ENCODE measurements at places on chromosomes 6 and 20. TPM values are rescaled to one million over a fixed set of nuclear protein-coding genes. Genes with fewer than 3 reads are reported as not detected.

DNA sequence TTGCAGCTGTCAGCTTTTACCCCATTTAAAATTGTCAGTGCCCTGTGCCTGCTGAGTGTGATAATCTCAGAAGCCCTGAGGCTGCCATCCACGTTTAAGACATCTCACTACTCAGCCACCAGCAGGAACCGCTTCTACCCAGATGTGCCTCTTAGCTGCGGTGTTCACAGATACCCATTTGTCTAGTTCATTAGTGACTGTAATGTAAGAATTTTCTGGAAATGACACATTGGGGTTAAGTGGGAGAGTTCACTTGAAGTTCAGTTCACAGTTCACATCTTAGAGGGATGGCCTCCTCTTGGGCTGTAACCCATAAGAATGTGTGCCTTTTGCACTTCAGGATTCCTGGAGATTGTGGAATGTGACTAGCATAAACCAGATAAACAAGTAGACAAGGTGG lies 477.7 kb downstream of the BTBD3 start:
- no peak for DNase-seq

The WFDC12 gene
- not detected for total RNA-seq

GRCh38 chr6:56771929-56772607 lies 129.4 kb upstream of the DST start:
- no peak for DNase-seq

- peak; percentile 29 for DNase-seq
Measured at GRCh38 chr20:54069501-54069971, 858 bp downstream of the BCAS1 start.

The SCAND1 gene
- 96.4 TPM for total RNA-seq

DNA sequence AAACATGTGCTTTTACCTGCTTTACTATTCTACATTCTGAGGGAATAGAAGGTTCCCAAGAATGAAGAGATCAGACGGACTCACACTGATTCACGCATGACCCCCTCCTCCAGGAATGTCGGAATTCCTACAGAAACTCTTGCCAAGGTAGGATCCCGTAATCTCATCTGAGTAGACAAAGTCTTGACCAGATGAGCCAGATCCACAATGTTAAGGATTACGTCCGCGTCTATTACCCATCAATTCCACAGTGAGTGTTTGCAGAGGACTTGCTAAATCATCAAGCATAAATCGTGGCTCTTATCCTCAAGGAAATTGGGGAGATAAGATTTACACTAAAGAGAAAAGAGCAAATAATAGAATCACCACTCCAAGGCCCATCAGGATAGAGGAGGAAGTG lies 245.9 kb upstream of the FOXQ1 start:
- no peak for DNase-seq

DNA sequence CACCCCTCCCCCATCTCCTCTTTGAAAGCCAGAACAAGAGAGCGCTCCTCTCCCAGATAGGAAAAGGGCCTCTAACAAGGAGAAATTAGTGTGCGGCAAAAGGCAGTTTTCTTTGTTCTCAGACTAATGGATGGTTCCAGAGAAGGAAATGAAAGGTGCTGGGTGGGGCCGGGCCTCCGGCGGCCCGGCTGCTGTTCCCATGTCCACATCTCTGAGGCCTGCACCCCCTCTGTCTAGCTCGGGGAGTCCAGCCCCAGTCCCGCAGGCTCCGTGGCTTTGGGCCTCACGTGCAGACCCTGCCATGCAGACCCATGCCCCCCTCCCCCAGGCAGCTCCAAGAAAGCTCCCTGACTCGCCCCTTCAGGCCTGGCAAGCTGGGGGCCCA lies 35.8 kb upstream of the MRGBP start:
- no peak for DNase-seq

The MPIG6B gene
- not detected for total RNA-seq

DNA sequence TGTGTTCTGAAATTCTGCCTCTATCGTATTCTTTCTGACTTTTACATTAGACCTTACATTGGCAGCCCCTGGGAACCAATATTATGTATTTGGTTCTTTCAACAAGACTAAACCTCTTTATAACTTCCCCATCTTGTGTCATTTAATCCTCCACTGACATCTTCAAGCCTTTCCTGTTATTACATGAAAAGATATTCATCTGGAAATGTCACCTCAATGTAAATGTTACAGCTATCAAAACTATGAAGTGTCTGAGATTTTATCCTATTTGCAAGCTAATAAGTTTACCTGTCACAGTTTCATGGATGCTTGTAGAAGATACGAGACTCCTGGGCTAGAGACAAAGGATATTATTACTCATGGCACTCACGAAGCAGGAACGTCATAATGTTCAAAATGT lies 43.9 kb upstream of the NOX3 start:
- DNase-seq = no peak

- DNase-seq = no peak
Measured at GRCh38 chr6:187210-187861, 105.0 kb upstream of the DUSP22 start.

The KCNK5 gene
- total RNA-seq = 30.1 TPM

GRCh38 chr20:10079964-10080363 lies 45.2 kb downstream of the ANKEF1 start:
- DNase-seq = no peak

DNA sequence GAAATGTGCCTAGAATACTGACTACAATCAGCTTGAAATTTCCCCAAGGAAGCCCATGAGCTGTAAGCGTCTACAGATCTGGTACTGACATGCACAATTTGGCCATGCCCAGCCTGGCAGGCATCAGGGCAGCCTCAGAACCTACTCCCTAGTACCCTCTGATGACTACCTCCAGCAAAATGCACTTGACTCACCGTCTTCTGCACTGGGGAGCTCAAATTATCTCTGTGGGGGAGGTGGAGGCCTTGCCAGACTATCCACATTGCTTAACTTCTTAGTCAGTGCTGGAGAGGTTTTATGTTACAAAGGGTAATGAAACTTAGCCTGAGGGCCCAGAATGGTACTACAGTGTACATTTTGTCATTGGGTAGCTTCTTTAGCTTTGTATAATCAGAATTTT lies 126.0 kb upstream of the ADGRF1 start:
- DNase-seq = no peak

GRCh38 chr20:49641683-49642656 lies 71.7 kb downstream of the B4GALT5 start:
- no peak for DNase-seq

DNA sequence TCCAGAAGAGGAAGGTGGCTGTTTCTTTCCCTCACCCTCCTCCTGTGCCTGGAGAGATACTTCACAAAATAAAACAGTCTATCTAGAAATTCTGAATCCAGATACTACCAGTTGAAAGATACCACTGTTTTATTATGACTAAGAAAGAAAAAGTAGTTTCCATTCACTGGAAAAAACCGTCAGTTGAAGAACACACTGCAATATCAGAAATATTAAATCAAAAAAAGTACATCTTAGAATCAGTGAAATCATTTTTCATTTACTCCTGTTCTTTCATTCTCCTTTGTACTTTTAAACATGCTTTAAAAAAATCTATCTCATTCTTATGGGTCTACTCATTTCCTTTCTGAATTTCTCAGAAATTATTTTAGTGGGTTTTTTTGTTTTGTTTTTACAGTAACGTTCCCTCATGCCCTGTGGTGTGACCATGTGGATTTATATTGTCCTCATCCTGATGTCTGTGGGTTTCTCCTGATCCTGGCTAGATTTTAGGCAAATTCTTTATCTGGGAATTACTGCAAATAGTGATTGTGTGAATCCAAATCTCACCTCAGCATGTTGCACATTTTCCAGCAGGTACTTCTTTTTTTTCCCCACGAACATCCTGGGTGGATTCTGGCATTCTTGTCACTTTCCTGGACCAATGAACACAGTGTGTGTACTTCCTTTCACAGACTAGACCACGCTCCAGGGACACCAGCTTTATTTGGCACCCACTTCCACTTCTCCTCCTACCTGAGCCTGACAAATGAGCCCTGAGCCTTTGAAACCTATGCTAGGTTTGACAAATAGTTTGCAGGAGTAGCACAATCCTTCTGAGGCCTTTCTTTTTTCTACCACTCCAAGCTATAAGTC lies 114.0 kb upstream of the LAMP5 start:
- DNase-seq = no peak

GRCh38 chr20:50628332-50628731 lies 63.0 kb downstream of the RIPOR3 start:
- peak; percentile 57 for DNase-seq

The FAM209B gene
- 0.59 TPM for total RNA-seq

The DEFB119 gene
- not detected for total RNA-seq

DNA sequence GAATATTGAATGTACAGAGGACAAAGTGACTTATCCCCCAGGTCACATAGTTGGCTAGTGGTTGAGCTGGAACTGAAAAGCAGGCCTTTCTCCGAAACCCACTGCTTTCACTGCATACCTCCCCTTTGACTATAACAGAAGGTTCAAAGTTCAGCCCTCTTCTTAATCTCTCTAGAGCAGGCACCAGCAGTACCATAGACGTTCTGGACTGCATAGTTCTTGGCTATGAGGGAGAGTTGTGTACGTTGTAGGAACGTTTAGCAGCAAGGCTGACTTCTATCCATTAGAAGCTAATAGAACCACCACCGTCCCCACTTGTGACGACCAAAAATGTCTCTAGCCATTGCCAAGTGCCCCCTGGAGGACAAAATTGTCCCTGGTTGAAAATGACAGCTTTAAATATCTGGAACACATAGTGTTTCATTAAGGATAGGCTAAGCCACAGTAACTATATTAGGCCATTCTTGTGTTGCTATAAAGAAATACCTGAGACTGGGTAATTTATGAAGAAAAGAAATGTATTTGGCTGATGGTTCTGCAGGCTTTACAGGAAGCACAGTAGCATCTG lies 123.8 kb upstream of the MTHFD1L start:
- peak; percentile 64 for DNase-seq

DNA sequence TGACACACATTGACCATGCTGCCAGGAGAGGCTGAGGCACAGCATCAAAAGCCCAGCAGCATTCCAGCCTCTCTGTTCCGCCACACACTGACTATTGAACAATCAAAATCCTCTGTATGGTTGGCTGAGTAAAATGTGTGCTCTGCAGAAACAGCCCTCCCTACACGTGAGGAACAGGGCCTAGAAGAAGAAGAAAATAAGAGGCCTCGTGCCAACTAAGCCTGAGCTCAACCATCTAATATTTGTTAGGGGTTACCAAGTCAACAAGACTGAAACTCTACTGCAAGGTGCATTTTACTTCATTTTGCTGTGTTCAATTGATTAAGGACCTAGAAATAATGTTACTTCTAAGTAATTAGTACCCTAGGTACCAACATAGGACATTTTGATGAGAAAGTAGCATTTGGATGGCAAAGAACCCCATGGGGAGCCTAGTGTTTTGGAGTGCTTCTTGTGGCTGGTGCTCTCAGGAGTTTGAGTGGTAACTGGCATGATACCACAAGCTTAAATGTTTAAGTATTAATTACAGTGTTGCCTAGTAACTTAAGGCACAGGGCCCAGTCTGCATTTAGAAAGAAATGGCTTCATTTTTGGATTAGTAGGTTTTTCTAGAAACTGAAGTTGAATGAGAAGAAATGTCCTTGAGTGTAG lies 146.6 kb upstream of the PLN start:
- no peak for DNase-seq

- no peak for DNase-seq
Measured at GRCh38 chr6:117451671-117452070, 25.9 kb upstream of the ROS1 start.

DNA sequence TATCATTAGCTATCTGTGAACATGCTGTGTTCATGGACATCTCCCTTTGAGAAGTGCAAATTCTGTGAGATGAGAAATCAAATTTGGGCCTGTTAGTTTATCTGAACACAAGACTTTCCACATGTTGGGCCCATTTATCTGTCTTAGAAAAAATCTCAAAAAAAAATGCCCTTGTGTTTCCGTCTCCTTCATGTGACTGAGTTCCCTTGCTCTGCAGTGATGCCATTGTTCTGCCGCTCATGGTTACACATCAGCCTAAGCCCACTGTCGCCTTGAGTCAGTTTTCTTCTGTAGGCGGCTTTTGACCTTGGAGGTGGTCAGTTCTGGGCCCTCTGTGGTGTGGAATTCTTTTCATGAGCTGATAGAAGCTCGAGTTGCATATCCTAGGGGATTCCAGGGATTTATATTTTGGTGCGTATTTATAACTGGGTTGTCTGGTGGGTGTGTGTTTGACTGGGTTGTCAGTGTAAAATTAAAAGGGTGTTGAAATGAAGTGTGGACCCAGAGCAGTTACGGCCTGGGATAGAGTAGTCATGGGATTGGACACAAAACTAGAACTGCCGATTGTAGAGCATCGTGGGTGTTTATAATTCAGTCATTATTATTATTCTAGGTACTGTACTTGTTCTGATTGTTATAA lies 156.7 kb downstream of the JARID2 start:
- DNase-seq = no peak

The CST8 gene
- total RNA-seq = not detected
